ENCODE measurements at places on chromosomes 1 and 21.

DNA sequence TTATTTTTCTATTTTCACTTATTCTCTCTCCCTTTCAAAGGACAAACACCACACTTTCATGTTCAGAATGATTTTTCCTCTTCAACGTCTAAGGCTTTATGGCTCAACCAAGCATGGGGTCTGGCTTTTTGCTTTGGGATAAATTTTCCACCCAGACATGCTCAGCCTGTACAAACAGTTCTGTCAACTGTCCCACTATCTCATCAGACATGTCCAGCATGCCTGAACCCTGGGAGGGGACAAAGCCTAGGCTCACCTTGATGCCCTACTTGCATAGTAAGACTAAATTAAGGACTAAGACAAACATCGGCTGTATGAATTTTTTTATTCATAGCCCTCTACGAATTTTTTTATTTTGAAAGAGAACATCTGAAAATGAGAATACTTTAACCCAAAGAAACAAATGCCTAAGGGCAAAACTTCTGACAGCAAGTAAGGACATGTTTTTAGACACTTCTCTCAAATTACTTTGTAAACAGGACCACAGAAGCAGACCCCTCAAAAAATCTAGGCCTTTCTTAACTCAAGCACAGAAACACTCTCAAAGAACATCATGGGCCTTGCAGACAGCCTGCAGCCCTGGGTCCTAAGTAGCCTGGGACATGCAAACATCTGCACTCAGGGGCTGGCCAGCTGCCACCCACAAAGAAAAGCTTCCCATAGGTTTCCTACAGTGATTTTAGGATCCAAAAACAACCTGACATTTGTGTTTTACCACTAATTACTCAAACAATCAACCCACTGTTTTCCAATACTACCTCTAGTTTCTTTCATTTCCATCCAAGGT lies 72.3 kb upstream of the PALMD start:
- no peak for DNase-seq

DNA sequence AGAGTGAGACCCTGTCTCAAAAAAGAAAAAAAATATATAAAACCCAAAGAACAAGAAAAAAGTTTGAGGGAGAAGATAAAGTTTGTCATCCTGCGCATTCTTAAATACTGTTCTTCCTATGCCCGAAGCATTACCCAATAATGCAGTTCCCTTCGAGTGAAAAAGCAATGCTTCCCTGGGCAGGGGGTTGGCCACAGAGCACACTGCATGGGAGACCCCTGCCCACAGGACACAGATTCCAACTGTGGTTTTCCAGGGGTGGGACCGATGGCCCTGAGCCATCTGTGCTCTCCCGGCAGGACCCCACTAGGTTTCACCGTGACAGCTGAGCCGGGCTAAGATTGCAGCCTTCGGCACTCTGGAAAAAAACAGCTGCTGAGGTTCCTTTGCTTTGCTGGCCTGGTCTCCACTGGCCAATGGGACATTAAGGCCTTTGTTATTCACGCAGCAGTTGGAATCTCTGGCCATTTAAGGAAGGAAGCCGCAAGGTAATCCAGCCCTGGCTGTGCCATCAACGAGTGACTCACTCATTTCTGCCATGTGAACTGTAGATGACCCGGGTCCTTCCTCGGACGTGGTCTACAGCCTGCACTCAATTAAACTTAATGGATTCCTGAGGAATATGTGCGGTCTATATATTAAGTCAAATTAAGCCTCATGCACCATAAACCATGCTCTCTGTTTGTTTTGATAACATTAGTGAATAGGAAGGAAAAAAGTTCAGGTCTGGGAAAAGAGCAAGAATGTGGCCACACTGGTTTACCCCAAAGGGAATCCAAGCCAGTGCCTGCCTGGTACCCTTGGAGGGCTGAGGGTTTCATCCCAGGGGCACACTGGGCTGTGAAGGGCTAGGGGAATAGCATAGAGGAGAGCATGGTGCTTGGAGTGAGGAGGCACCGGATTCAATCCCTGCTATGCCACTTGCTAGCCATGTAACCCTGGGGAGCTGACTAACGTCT lies 163.2 kb downstream of the ZBTB18 start:
- DNase-seq, result no peak

DNA sequence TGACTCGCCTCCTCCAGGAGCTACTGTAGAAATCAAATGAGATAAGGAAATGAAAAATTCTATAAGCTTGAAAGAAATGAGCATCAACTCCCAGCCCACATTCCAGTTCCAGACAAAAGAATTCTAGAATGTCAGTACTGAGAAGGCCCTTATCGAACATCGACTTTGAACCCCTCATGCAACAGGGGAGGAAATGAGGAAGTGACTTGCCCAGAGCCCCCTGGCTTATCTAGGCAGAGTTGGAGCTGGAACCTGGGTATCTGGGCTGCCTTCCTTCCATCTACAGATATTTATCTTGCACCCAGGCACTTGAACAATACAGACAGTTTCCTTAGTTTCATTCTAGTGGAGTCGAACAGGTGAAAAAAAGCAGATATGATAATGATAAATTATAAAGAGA lies 22.3 kb downstream of the MECR start:
- no peak for DNase-seq

DNA sequence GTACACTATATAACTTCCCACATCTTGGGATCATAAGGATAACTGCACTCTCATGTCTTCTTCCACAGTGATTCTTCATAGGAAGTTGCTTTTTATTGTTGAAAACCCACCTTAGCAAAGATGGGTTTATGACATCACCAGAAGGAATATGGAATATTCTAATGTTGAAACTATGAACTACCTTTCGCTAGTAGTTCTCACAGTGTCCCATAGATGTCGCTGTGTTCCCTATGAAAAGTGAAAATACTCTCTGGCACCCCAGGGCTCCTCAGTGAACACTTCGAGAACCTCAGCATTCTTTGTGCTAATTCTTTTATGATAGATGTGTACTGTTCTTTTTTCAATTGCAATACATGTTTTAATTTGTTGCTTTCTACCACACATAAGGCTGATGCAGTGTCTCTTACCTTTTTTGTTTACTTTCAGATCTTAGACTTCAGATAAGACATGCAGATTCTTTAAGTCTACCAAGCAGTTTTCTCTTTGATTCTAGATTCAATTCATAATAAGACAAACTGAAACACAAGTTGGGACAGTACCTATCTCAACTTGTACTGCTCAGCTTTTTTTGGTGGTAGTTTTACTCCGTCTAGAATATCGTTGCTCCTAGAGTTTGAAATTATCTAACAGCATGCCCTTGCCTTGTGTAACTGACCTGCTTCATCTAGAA lies 90.8 kb downstream of the GTF2B start:
- peak; percentile 32 for DNase-seq

- no peak for DNase-seq
Observed at GRCh38 chr21:38631206-38631605, 132.9 kb upstream of the ERG start.

GRCh38 chr1:180235077-180235501 lies 5.0 kb downstream of the LHX4 start:
- no peak for DNase-seq

- DNase-seq, result no peak
Observed at GRCh38 chr1:27292106-27292505, 29.9 kb upstream of the TMEM222 start.

DNA sequence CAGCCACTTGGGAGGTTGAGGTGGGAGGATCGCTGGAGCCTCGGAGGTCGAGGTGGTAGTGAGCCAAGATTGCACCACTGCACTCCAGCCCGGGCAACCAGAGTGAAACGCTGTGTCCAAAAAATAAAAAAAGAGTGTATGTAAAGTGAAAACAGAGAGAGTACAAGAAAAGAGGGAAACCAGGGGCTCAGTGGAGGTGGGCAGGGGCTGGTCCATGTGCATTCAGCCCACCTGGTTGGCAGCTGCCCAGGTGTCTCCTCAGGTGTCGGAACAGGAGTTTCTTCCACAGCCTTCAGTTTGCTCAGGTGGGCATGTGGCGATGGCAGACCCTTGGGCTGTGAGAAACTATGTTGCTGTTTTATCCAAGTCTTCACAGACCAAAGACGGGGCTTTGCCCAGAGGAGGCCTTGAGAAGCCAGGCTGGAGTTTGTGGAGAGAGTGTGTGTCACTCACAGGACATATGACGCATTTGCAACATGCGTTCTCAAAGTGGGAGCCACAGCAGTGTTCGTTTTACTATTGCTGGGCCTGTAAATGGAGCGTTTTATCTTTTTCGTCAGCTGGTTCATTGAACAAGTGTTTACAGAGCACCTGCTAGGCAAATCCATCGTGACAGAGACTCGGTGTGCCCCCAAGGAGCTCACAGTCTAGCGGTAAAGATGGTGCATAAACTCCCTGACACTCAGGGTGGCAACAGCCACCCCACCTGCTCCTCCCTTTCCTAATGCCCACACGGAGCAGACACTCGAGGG lies 22.4 kb upstream of the SAMD11 start:
- no peak for DNase-seq

- DNase-seq, result peak; percentile 17
Observed at GRCh38 chr1:43274125-43274803, 4.5 kb downstream of the TMEM125 start.

DNA sequence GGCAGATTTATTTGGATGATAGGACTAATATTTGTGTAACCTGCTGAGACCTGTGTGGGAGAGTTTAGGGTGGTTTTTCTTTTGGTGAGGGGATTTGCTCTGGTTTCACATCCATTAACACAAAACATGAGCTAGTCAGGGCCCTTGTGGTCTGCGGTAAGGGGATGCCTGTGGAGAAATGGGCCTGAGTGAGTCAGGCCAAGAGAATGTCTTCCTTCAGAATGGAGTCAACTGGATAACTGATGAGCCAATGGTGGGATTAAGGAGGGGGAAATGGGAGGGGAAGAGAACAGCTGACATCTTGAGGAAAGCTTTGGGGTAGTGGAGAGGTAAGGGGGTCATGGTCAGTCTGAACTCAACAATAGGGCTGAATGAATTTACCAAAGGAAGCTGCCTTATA lies 13.9 kb downstream of the WNT2B start:
- DNase-seq, result no peak

DNA sequence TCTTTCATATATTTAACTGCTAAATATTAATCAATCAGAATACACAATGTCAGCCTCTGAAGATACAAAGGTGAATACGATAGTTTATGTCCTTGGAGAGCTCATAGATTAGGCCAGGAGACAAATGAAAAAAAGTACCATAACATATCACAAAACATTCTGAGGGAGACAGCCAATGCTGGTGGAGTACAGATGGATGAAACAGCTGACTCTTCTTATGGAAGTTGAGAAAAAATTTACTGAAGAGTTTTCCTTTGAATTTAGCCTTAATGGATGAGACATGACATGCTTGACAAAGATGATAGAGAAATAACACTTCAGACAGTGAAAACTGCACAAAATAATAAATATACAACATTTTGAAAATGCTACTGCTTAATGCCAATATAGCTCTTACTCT lies 193.5 kb downstream of the PDE4B start:
- no peak for DNase-seq

- no peak for DNase-seq
Observed at GRCh38 chr1:175043824-175044223, 20.6 kb upstream of the MRPS14 start.

GRCh38 chr1:73564294-73564693 lies 633.7 kb downstream of the LRRIQ3 start:
- DNase-seq, result no peak

All from activated naive CD4-positive, alpha-beta T cell treated with Interleukin-2 at 50 U/mL for 16 hours (primary cell).